ENCODE measurements at places on chromosomes 7 and 10.

- peak; percentile 97 for DNase-seq
These were observed 46.6 kb downstream of the CDHR3 start for GRCh38 chr7:106009503-106010226.

DNA sequence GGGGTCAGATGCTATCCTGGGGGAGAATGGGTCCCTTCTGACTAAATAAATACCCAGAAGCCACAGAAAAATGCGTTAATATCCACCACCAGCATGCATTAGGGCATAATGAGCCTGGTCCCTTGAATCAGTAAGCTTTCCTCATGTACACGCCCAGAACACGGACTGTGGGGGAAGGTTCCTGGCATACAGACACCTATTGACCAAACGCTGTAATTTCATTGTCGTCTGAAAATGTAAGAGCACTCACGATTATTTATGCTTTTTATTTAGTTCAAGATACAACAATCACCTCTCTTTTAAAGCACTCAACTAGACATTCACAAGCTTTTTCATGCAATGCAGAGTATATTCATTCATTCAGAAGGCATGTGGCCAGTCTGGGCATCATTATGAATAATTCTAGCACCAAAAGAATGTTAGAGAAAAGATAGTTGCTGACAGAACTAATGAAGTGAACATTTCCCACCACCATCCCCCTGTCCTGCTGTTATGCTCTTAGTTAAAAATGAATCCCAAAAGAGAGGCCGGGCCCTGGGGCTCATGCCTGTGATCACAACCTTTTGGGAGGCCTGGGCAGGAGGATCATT, 101.0 kb downstream of the SVIL start:
- DNase-seq: peak; percentile 36

DNA sequence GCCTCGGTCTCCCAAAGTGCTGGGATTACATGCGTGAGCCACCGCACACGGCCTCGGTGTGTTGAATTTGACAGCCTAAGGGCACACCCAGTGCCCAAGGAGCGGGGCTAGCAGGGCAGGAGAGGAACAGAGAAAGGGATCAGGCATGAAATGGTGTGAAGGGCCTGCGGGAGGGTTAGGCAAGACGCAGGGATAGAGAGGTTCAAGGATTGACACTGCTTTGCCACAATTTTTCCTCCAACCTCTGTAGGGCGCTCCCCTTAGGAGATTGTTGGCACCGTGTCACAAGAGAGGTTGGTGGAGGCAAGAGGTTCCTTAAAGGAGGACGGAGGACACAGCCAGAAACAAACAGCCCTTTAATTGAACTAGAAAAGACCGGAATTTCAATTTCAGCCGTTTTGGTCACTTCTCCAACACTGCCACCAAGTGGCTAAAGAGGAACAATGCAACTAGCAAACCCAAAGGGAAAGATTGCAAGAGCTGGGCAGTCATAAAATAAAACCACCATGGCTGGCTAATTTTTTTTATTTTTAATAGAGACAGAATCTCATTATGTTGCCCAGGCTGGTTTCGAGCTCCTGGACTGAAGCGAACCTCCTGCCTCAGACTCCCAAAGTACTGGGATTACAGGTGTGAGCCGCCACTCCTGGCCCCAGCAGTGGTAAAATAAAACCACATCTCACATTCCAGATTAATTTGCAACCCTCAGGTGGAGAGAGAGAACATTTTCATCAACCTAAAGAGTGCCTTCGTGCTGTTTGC, 6.9 kb upstream of the CREB3L2 start:
- peak; percentile 58 for DNase-seq

DNA sequence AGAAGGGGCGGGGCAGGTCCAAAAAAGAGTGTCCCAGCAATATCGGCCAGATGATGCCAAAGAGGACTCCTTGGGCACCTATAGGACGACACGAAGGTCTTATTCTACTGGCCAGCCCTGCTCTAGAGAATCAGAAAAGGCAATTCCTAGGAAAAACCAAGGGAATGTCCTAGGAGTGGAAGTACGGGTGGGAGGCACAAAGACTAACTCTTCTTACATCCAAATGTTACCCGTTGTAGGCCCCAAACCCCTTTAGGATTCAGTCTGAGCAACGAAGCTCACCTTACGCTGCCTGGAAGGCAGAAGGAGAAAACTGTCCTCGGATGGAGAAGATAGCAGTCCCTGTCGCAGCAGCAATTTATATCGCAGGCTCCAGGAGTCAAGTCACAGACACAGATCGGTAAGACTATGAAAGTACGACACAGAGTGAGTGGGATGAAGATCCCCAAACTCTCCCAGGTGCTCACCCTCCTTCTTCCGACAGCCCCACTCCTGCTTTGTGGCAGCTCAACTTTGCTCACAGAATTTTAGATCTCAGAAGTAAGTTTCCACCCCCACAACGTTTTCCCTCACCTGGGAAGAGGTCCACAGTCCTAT, 558 bp downstream of the TCTN3 start:
- peak; percentile 14 for DNase-seq

GRCh38 chr7:157932498-157933218, 595.9 kb downstream of the DNAJB6 start:
- no peak for DNase-seq

- DNase-seq: no peak
These were observed 159.8 kb upstream of the STEAP1 start for GRCh38 chr7:89994483-89994882.

- no peak for DNase-seq
These were observed 1355.5 kb upstream of the LRRTM3 start for GRCh38 chr10:65570143-65571010.

DNA sequence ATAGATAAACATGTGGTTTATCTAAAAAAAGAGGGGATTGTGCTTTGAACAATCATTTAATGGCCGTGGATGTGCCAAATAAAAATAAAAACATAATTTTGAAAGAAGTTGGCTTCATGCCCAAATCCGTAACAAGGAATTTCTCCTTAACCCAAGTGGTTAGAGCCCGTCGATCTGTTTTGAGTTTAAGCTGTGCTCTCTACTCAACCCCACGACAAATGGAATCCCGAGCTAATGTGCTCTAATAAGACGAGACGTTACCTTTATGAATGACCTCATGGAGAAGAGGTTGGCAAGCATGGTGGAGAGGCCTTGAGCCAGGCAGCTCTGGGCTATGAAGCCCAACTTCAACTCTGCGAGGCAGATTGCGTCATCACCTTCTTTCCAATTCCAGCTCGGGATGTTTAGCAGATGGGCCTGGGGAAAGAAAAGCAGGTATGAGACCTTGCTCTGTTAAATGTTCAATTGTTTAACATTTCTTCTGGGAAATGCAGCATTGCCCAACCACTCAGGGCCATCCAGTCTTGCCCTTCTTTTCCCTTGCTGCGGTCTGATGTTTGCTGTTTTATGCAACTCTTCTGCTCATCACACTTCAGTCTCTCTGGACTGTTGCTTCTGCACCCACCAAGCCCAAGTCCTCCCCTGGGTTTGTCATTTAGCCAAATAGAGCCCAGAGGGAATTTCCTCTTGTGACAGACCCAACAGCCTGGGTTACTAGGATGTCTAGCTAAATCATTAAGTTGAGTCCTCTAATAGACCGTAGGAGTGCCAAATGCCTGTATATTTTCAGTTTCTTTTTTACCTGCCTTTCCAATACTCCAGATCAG, 564.6 kb downstream of the KCNMA1 start:
- peak; percentile 16 for DNase-seq

- DNase-seq: peak; percentile 91
These were observed 72.0 kb downstream of the SLC37A3 start for GRCh38 chr7:140326116-140326928.

DNA sequence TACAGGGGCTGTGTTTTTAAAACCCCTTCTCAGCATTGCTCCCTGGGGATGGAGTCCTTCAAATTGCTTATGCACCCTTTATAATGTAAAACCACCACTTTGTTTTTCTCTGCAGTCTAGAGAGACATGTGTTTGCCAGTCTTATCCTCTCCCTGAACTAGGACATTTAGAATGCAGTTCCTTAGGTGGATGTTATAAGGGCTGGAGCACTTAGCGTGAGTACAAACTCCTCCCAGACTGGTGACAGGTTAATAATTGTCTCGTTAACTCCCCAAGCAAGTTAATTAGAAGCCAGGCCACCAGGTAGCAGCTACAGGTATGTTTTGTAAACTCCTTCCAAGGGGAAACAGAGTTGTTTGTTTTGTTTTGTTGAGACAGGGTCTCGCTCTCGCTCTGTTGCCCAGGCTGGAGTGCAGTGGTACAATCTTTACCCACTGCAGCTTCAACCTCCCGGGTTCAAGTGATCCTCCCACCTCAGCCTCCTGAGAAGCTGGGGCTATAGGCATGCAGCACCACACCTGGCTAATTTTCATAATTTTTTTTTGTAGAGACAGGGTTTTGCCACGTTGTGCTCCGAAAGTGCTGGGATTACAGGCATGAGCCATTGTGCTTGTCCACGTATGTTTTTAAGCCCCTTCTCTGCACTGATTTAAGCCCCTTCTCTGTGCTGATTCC, 100.2 kb downstream of the FAM107B start:
- no peak for DNase-seq

DNA sequence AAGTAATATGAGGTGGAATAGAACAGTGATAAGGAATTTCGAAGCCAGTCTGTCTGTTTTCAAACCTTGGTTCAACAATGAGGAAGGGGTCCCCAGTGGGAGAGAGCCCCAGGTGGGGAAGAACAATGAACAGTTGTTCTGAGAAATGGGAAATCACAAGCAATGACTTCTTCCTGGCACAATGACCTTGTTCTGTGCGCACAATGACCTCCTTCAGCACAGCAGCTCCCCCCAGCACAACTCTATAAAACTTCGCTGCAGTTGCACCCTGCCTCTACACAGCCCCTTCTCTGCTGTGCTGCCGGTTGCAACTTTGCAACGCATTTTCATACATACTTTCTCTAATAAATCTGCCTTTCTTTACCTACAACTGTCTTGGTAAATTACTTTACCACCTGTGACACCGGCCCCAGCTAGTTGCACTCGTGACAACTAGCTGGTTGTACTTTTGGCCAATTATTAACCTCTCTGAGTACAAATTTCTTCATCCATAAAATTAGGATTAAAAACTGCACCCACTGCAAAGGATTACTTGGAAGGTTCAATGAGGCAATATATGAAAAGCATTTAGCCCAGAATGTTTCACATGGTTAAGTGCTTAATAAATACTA, 40.5 kb downstream of the ASB4 start:
- DNase-seq: no peak

GRCh38 chr10:1166101-1166827, 110.1 kb downstream of the WDR37 start:
- DNase-seq: no peak

GRCh38 chr10:79444199-79445119, 965 bp downstream of the ZCCHC24 start:
- peak; percentile 82 for DNase-seq

- no peak for DNase-seq
These were observed 452.8 kb downstream of the SDK1 start for GRCh38 chr7:3753868-3754267.

- DNase-seq: no peak
These were observed 5.3 kb downstream of the WIPF3 start for GRCh38 chr7:29811586-29811985.

- peak; percentile 61 for DNase-seq
These were observed at the start of gene ABCA13 for GRCh38 chr7:48171202-48171601. Gene ABCA13 (plus strand): TSS chr7:48171458. CDS start chr7:48171484, 26 bp downstream.

DNA sequence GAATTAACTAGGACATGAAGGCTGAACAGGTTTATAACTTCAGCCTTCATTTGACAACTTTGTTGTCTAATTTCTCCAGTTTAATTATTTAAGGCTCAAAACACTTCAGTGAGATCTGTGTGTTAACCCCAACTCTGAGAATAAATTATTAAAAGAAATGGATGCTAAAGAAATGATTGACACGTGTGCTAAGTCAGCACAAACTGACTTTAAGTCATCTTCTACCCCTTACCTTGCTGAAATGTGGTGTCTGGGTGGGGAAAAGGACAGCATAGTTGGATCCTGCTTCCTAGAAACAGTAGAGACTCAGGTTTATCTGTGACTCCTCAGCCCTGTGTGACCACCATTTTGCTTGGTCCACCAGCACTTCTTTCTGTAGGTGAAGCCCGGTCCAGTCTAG, 324.8 kb upstream of the NPSR1 start:
- DNase-seq: no peak

GRCh38 chr10:29851241-29851640, 208.1 kb downstream of the JCAD start:
- no peak for DNase-seq

DNA sequence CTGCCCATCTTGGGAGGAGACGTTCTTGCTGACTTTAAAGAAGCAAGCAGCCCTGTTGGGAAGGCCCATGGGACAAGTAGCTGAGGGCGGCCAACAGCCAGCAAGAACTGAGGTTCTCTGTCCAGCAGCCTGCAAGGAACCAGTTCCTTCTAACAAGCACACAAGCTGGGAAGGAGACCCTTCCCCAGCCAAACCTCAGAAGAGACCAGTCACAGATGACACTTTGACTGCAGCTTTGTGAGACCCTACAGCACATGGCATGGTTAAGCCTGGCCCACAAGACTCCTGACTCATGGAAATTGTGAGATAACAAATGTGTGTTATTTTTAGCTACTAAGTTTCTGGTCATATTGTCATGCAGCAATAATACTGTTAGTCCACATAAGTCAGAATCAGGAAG, 99.9 kb downstream of the PRLHR start:
- no peak for DNase-seq

DNA sequence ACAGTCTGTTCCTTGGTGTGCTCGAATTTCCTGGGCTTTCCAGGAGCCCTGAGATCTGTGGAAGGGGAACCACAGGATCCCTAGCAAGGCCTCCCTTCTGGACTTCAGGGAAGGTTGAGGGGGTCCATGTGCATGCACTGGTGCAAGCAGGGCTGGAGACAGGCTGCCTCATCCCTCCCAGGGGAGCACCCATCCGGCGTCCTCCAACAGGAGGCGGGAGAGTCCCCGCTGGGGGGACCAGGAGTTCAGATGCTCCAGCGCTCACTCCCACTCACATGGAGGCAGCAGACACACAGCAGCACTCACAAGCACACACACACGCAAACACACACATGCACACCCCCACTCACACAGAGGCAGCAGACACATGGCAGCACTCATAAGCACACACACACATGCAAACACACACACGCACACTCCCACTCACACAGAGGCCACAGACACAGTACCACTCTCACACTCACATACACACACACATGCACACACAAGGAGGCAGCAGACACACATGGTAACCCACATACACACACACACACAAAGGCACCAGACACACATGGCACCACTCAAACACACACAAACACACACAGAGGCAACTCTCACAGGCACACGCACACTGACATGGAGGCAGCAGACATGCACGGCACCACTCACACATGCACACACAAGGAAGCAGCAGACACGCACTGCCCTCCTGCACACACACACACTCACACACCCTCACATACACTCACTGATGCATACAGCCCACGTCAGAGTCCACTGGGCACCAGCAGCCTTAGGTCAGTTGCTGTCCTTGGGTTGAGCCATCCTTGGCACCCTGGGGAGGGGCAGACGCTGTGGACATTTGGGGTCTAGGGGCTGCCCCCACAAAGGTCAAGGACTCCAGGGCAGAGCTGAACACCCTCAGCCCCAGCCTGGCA, 247.0 kb upstream of the PPP2R2D start:
- DNase-seq: no peak

GRCh38 chr10:88474884-88475844, 108.0 kb downstream of the RNLS start:
- DNase-seq: no peak

- no peak for DNase-seq
These were observed 73.2 kb downstream of the SFMBT2 start for GRCh38 chr10:7337431-7338171.

GRCh38 chr7:38330861-38331621, 57.6 kb upstream of the TARP start:
- DNase-seq: no peak

GRCh38 chr7:137073571-137074325, 205.3 kb downstream of the CHRM2 start:
- DNase-seq: peak; percentile 29
